ENCODE measurements at places on chromosomes 2 and 18.

- no peak for DNase-seq
Measured at GRCh38 chr18:51017140-51017879, 12.7 kb upstream of the SMAD4 start.

DNA sequence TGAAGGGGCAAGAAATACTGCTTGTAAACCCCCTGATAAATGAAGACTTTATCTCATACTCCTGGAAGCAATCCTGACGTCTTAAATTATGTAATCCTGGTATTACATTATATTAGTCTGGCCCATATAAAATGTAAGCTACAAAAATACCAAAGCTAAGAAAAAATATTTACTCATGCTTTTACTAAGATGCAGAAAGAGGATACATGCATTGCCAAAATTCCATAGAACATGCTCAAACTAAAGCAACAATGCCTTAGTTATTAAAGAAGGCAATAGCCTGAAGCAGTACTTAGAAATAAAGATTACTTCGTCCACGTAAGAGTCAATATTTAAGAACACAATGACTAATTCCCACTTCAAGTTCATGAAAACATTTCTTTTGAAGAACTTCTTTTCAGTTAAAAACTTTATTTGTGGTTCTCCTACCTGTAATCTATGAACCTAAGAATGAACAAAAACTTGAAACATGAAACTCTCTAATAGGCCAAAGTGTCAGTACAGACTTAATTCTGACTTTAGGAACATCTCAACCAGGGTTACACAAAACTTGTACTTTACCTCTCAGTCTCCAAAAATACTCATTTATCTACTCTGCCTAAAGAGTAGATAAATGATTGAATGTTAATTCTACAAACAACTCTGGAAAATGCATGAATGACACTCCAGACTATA, 117.3 kb downstream of the THADA start:
- DNase-seq, result no peak

DNA sequence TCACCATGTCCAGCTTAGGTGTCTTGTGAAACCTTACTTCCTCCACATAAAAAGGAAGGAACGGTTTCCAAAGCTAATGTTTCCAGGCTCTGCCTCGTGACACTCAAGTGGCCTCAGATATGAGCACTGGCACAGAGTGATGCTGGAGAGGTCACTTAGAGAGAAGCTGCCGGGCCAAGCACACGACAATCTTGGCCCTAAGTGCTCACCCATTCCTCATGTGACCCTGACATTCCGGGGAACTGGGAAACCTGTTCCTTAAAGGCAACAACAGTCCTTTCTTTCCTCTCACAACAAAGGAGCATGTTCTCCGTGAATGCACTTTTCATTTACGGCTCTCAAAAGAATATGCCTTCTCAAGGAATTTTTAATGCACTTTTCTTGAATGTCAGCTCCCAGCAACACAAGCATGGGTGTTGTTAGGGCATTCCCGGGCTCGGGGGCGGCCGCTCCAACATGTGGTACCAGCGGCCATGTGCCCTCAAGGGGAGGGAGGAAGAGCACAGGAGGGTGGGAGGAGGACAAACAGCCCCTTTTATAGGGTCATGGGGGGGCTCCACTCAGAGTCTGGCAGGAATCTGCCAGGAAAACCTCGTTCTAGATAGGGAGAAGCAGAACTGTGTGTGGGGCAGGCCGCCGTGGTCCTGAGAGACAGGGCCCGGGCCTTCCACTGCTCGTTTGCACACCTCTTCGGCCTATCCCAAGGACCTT, 118.6 kb downstream of the MBP start:
- no peak for DNase-seq

GRCh38 chr2:43070676-43071502, 155.5 kb downstream of the ZFP36L2 start:
- no peak for DNase-seq

DNA sequence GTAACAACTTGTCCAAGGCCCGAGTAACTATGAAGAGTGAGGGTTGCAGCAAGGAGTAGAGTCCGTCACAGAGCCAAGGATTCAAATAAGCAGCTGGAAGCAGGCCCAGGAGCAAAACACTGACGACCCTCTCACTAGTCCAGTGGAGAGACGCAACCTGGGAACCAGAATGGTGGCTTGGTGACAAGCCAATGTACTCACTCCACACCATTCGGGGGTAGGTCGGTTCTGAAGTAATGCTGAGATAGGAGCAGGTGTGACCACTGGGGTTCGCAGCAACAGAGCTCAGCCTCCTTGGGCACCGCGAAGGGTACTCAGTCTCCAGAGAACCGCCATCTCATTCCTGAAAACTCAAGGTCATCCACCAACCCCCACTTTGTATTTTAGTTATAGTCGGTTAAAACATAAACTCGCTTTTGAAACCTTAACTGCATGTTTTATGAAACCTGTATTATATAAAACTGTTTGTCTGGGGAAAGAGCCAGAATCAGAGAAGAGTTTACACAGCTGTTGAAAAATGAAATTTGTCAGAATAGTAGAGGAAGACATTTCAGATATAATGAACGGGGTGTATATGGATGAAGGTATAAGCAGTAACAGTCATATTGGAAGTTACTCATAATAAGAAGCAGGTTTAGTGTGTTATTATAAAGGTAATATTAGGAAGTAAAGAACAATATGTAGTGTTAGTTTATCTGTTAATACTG, 8.6 kb downstream of the ANKRD62 start:
- no peak for DNase-seq

- DNase-seq, result no peak
Measured at GRCh38 chr2:112870841-112871835, 34.6 kb upstream of the IL1B start.

GRCh38 chr2:104465981-104466380, 387.9 kb upstream of the POU3F3 start:
- no peak for DNase-seq

- DNase-seq, result no peak
Measured at GRCh38 chr2:207239754-207240494, 74.2 kb upstream of the KLF7 start.

- DNase-seq, result no peak
Measured at GRCh38 chr2:60377825-60378224, 175.6 kb downstream of the BCL11A start.

DNA sequence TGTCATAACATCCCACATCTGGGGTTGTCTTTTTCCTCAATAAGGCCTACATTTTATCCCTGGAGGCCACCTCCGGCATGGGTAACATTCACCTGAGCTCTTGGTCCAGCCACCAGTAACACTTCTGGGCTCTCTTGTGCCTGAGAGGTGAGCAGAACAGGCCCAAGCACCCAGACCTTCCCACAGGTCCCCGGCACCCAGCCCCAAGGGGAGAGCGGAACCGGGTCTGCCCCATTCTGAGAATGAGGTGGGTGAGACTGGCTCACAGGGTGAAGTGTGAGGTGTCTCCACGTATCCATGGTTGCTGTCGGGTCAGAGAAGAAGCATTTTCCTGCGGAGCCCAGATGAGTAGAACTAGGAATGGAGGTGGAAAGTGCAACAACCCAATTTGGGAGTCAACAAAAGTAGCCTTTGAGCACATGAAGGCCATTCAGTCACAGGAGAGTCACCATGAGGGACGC, 496.7 kb upstream of the MYT1L start:
- DNase-seq, result no peak

GRCh38 chr18:3084206-3084605, 71.3 kb upstream of the LPIN2 start:
- no peak for DNase-seq

- no peak for DNase-seq
Measured at GRCh38 chr2:103284750-103285149, 522.9 kb downstream of the TMEM182 start.

GRCh38 chr18:56565551-56566345, 72.6 kb downstream of the TXNL1 start:
- DNase-seq, result no peak

DNA sequence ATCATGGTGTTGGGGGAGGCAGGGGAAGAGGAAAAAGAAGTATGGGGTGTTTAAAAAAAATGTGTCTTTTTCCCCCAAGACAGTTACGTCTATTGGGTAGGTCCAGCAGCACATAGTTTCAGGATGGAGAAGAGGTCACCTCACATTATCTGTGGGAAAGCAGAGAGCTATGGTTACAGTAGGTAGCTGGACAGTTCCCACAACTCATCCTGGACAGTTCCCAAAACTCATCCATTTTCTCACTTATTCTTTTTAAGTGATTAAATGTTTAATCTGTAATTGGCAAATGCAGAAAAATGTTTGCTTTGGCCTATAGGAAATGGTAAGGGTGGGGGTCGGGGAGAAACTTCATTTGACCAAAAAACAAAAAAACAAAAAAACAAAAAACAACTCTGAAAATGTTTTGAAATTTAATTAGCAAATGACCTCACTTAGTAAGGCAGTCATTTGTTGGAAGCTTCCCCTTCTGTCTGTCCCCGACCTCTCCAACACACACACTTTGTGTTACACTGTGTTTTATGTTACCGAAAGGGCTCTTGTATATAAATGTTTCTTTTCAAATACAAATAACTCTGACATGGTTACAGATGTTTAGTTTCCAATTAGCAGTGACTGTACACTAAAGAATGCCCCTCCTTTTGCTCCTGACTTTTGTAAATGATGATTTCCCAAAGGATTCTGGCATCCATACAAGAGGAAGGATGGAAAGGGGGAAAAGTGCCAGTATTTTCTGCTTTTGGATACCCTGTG, 173.3 kb upstream of the ZFP36L2 start:
- DNase-seq, result no peak

All from amygdala (tissue), 56 donors.